Stimulated activated CD8-positive, alpha-beta memory T cell treated with anti-CD3 and anti-CD28 coated beads, Interleukin-2, amount 100 ng/mL, for 48 hours (primary cell): ENCODE measurements at places on chromosomes 3 and 15.

DNA sequence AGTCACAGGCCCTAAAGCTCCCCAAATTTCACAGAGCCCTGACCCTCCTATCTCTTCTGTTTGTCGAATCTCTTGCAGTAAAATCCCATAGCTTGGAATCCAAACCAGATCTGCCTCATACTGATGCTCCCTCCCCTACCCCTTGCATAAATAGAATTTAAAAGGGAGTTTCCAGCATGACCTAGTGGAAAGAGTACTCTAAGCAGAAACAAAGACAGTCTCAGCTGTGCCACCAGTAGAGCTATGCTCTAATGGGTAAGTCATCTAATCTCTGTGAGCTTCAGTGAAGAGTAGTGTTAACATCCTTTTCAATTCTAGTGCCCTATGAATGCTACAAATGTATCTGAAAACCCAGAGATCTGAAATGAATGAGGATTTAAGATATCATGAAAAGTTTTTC, 4.0 kb upstream of the SLC12A1 start:
- no peak for DNase-seq

DNA sequence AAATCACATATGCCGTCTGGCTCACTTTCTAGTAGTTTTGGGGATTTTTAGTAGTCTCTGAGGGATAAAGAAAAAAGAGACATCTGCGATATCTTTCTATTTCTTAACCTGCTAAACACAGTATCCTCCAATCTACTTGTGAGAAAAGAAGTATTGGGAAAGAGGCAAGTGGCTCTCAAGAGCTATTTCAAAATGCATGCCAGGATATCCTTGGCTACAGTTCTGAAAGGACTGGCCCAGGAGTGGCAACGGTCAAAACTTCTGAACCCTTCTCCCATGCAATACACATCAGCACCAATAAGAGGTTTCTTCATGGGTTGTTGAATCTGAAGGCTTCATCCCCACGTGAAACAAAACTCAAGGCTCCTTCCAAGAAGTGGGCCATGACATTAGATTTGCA, 204.0 kb upstream of the WNT5A start:
- no peak for DNase-seq

DNA sequence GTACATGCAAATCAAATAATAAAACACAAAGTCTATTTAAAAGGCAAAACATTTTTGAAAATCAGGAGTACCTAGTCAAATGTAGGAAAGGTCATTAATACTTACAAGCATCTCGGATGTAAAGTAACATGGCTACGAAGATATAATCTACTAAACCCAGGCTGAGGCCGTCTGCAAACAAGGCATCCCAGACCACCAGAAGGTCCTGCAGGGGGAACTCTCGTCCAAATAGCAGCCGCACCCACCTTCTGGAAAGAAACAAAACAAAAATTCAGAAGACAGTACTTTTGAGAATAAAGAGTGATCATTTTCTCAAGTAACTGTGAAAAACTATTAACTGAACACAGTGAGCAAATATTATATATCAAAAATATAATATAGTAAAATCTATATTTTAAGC, 423.1 kb downstream of the PLCL2 start:
- no peak for DNase-seq

DNA sequence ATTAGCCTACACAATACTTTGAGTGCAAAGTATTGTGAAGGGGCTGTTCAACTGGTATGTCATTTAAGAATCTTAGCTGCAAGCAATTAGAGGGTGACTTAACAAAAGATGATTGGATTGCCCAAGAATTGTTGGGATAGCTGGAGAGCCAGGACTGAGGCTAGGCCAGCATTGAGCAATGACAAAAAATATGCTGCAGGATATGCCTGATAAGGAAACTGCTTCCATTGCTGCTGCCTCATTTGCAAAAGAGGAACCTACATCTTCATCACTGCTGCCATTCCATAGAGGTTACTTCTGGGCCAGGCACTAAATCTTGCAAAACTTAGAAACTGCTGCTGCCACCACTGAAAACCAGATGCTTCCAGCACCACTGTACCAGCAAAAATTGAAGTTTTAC, 108.0 kb upstream of the TBC1D5 start:
- DNase-seq: no peak

DNA sequence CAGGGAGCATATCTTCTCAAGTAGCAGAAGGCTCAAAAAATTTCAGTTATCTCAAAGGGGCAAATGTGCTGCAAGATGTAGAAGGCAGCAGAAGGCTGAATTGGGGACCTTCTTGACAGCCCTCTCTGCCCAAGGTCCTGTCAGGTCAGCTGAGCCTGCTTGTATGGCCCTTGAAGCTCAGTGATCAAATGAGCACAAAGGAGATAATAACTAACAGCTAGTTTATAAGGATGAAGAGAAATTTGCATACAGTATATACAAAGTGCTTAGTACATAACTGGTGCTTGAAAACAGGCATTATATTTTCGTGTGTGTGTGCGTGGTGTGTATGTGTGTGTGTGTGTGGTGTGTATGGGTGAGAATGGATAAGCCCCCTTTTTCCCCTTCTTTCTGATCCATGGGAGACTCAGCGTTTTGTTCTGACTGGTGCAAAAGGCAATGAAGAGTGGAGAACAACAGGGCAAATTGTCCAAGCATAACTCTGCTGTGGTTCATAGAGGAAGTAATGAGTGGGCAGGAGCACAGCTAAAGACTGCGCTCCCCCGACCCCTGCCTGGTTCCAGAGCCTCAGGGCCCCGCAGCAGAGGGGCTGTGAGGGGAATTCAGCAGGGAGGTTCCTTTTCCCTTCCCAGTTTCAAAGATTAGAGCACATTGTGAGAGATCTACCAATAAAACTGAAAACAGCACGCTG, 356.8 kb upstream of the NR2F2 start:
- DNase-seq: no peak

GRCh38 chr3:107441617-107442016, 64.4 kb downstream of the CCDC54 start:
- no peak for DNase-seq

GRCh38 chr15:84725001-84725491, 9.1 kb upstream of the SEC11A start:
- DNase-seq: no peak

- DNase-seq: no peak
Observed at GRCh38 chr3:188071636-188072035, 82.3 kb upstream of the LPP start.

DNA sequence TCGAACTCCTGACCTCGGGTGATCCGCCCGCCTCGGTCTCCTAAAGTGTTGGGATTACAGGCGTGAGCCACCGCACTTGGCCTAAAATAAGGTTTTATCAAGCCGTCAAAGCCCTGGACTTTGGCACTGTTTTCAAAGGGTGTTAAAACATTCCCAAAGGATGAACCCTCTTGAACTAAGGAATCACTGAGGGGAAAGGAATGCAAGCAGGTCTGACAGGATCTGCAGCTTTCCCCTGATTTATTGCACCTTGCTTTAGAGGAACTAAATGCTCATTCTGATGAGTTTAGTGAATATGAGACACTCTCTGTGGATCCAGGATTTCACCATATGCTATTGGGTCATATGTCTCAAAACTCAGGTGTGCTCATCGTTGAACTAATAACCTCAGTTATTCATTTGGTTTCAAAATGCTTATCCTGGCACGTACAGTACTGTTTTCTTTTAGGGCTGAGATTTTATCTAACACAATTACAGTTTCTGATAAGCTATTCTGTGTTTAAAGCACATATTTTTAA, 63.0 kb upstream of the TSC22D2 start:
- no peak for DNase-seq

DNA sequence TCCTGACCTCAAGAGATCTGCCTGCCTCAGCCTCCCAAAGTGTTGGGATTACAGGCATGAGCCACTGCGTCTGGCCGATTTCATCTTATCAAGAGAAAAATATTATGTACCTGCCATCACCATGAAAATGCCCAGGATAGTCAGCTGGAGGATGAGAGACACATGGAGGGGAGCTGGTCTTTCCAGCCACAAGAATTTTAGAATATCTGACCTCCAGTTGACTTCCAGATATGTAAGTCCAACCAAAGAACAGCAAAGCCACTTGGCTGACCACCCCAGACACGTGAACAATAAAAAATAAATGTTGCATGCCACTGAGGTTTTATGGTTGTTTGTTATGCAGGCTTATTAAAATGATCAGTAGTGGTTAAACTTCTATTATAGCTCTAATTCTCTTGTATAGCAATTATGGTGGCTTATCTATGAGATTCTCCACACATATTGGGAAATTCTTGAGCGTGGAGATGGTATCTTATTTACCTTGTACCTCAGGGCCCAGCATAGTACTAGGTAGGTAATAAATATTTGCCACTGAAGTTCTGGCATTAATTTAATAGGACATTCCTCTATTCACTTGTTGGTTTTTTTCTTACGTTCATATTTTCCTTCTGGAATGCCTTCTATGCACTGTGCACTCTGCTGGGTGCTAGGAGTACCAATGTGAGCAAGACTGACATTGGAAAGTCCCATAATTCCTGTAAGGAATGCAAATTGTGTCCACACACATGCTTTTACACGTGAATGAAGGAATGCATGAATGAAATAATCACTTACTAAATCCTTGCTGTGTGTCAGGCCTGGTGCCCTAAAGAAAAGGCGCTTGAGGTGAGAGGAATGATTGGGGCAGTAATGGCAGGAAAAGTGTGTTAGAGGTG, 77.6 kb downstream of the EDEM1 start:
- no peak for DNase-seq

- no peak for DNase-seq
Observed at GRCh38 chr3:31106912-31107311, 212.5 kb upstream of the GADL1 start.

DNA sequence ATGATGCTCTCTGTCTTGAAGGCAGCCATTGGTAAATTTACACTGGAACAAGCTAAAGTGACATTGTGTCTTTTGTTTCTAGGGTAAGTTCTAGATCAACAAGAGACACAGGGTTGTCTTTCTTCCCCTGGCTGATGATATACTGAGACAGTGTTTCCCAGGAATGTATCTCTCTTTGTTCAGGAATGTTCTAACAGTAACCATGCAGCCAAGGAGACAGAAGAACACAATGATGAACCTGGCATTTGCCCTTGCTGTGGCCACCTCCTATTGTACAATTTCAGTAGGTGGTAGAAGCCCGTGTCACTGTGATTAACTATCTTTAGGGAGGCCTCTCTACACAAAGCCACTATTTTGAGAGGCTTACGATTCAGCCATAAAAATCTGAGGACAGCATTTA, 130.7 kb downstream of the LRTM1 start:
- no peak for DNase-seq

- no peak for DNase-seq
Observed at GRCh38 chr3:38890426-38890825, 74.4 kb upstream of the SCN10A start.

DNA sequence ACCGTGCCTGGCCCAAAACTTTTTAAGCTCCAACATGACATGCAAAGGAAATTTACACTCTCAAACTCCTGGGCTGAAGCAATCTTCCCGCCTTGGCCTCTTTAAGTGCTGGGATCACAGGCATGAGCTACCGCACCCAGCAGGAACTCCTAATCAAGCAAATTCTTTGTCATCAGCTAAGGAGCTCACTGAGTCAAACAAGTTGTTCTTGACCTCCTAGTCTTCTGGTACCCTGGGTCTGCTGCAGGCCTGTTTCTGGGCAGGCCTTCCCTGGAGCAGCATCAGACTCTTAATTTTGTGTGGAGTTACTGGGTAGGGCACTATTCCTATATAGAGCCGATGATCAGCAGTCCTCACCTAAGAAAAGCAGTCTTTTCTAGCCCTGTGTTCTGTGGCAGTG, 68.4 kb upstream of the FLNB start:
- no peak for DNase-seq

DNA sequence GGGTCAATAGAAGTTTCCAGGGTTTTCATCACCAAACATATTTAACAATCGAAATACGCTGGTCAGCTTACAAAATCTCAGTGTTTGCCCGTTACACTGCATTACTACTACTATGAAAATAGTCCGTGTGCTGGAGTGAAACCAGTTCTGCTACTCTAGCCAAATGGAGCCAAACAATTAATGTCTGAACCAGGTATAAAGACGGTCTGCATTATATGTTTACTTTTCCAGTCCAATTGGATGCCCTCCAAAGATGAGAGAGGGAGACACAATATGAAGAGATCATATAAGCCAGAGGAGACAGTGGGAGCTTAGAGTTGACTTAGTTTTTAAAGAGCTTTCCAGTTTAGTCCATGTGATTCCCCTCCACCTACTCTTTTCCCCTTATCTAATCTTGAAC, 6.3 kb upstream of the DUT start:
- no peak for DNase-seq

- DNase-seq: no peak
Observed at GRCh38 chr3:174548841-174549623, 310.1 kb upstream of the NAALADL2 start.

DNA sequence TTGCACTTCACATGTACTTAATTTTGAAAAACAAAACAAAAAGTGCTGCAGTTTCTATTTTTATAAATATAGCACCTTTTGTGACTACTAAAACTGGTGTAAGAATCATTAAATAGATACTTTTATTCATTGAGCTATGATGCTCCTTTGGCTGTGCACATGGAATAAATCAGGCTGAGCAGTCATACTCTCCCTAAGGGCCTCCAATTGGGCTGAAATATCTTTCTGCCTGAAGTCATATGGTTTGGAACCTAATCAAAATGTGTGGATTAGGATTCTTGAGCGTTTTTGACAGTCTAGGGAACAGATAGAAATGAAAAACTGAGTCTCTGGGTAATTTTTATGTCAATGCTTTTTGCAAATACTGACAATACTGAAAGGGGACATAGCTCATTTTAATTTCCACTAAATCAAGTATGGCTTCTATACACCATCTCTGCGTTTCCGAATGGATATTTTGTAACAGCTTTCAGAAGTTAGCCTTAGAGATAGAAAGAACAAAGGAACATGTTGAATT, 392.2 kb upstream of the ROBO1 start:
- no peak for DNase-seq

GRCh38 chr15:39447881-39448280, 133.0 kb upstream of the THBS1 start:
- DNase-seq: no peak

DNA sequence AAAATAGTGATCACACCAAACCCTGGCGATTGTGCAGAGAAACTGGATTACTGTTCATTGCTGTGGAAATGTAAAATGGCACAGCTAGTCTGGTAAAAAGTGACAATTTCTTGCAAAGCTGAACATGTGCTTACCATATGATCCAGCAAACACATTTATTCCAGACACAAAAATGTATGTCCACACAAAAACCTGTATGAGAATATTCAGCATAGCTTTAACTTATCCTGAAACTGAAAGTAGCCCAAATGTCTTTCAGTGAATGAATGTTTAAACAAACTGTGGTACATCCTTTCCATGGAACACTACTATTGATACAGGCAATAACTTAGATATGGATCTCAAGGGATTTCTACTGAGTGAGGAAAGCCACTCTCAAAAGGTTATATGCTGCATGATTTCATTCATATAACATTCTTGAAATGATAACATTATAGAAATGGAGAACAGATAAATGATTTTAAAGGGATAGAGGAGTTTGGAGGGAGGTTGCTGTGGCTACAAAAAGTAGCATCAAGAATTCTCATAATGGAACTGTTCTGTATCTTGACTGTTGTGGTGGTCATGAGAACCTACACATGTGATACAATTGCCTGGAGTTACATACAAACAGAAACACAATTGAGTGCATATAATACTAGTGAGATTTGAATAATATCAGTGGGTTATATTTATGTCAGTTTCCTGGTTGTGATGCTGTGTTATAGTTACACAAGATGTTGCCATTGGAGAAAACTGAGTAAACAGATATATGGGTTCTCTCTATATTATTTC, 70.7 kb upstream of the DPH6 start:
- no peak for DNase-seq
